ENCODE measurements at places on chromosomes 13 and 19.
A peak's percentile ranks its signal among the peaks of the same experiment; 100 is the strongest.

DNA sequence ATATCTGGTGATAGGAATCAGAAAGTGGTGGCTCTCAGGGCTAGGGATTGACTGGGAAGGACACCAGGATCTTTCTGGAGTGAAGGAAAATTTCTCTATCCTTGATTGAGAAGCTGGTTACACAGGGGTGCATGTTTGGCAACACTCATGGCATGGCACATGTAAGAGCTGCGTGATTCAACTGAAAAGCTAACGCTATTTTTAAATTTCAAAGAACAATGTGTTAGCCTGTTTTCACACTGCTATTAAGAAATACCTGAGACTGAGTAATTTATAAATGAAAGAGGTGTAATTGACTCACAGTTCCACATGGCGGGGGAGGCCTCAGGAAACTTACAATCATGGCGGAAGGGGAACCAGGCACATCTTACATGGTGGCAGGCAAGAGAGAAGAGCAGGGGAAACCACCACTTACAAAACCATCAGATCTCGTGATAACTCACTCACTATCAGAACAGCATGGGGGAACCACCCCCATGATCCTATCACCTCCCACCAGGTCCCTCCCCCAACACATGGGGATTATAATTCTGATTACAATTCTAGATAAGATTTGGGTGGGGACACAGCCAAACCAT is 7.4 kb downstream of the SIGLEC8 start:
- DNase-seq = no peak

DNA sequence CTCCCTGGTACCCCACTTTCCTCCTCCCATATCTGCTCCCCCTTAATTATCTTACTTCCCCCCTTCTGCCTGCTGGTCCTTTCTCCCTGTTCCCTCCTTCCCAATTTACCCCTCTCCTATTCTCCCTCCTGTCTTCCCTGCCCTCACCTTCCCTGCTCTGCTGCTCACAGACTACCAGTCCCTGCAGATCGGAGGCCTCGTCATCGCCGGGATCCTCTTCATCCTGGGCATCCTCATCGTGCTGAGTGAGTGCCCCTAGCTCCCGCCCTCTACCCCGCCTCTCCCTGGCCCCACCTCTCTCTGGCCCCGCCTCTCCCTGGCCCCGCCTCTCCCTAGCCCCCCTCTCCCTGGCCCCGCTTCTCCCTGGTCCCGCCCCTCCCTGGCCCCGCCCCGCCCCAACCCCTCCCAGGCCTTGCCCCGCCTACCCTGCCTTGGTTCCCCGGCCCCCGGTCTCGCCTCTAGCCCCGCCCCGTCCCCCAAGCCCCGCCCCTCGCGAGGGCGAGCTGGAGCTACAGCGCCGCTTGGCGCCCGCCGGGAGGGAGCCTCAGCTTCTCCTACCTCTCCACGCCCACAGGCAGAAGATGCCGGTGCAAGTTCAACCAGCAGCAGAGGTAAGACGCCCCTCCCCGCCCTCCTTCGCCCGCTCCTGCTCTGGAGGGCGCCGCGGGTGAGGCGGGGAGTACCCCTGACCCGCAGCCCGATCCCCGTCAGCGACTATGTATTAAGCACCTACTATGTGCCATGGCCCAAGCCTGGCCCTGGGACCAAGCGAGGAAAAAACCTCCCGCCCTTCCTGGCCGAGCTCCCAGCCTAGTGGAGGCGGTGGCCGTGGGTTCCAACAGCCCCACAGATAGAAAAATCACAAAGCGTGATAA is 1.9 kb upstream of the FXYD7 start:
- DNase-seq = peak; percentile 98

- DNase-seq = no peak
These were observed 97.7 kb downstream of the SIPA1L3 start for GRCh38 chr19:38004521-38005223.

- no peak for DNase-seq
These were observed 3.5 kb downstream of the SSC5D start for GRCh38 chr19:55491546-55492360.

DNA sequence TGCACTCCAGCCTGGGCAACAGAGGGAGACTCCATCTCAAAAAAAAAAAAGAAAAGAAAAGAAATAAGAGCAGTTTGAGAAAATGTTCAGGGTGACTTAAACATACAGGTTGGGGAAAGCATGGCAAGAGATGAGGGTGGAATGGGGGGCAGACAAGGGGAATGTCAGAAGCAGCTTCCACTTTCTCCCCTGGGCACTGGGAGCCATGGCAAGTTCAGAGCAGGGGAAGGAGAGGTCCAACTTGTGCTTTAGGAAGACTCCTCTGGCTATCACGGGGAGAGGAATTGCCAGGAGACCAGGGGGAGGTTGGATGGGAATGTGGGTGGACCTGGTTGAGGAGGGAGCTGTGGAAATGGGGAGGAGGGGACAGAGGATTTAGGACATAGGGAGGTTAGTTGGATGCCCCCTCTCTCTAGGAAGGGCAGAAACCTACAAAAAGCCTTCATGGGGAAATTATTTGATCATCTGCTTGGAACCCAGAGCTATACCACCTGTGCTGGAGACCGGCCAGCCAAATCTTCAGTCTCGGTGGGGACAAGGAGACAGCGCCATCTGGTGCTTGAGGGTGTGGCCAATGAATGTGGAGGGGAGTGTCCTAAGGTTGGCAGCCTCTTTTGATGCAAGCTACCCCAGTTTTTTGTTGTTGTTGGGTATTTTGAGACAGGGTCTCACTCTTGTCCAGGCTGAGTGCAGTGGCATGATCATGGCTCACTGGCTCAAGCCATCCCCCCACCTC is 7.3 kb upstream of the STRN4 start:
- DNase-seq = peak; percentile 74

DNA sequence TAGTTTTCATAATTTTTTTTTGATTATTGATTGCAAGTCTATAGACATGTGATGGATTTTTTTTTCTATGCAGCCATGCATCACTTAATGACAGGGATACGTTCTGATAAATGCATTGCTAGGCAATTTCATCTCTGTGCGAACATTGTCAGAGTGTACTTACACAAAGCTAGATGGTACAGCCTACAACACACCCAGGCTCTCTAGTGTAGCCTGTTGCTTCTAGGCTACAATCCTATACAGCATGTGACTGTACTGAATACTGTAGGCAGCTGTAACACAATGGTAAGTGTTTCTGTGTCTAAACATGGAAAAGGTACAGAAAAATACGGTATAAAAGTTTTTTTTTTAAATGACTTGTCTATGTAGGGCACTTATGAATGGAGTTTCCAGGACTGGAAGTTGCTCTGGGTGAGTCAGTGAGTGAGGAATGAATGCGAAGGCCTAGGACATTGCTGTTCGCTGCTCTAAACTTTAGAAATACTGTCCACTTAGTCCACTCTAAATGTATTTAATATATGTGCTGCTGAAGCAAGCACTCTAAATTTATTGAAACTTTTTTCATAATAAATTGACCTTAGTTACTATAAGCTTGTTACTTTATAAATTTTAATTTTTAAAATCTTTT is 20.3 kb downstream of the SPATA13 start:
- no peak for DNase-seq

DNA sequence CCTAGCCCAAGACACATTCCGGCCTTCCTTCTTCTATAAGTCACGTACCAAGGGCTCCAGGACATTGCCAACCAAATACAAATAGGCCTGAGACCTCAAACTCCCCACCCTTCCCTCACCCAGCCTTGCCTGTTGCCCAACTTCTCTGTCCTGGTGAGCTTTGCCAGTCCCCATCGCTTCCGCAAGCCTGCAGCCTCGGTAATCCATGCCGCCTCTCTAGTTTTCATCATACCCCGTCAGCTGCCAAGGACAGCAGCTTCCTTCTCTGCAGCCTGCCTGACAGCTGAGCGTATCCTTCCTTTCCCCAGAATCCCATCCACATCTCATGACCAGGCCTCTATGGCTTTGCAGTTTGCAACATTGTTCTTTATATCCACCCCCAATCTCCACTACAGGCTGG is 36.6 kb upstream of the POMP start:
- no peak for DNase-seq

- no peak for DNase-seq
These were observed 42.1 kb downstream of the ZNF146 start for GRCh38 chr19:36256853-36257519.

GRCh38 chr19:10805758-10806247 is 30.2 kb downstream of the TMED1 start:
- DNase-seq = no peak

Measured in CD4-positive, alpha-beta T cell treated with Interleukin-6 for 4 hours (primary cell).